ENCODE measurements at places on chromosomes 13 and 19. TPM values are rescaled to one million over a fixed set of nuclear protein-coding genes. Genes with fewer than 3 reads are reported as not detected.

Gene RDH8
- total RNA-seq: not detected

Gene ZNF562
- total RNA-seq: 14.5 TPM

Gene LGALS7
- not detected for total RNA-seq

Gene SIGLECL1
- total RNA-seq: not detected

Gene GFY
- not detected for total RNA-seq

Gene CLDN10
- not detected for total RNA-seq

Gene TLE2
- total RNA-seq: 0.61 TPM

Gene RPS5
- 904 TPM for total RNA-seq

Gene LILRA5
- not detected for total RNA-seq

Gene IL17D
- not detected for total RNA-seq

All from T-helper 1 cell treated with Interleukin-12 subunit alpha and Interleukin-12 subunit beta and Interleukin-4 antibody, amounts not matched to agents 30 ng/mL and 1 ng/mL, for 36 hours (primary cell).